ENCODE measurements at places on chromosomes 6 and 20.

- no peak for DNase-seq
Measured at GRCh38 chr6:157891544-157892362, 68.7 kb downstream of the SNX9 start.

DNA sequence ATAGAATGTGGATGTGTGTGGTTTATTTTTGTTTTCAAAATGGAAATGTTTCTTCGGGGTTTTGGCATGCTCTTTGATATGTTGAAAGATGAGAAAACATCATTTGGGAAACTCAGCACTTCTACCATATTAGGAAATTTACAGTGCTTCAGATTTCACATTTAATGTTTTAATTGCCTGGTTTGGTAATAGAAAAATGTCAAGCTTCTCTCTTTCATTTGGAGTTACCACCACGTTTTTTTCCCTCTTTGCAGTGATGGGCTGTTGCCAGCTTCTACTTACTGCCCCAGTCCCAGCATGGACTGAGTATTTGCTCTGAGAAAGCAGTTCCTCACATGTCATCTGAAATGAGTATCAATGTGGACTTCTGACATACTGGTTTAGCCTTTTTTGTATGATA is 267.7 kb downstream of the PRL start:
- DNase-seq = no peak

DNA sequence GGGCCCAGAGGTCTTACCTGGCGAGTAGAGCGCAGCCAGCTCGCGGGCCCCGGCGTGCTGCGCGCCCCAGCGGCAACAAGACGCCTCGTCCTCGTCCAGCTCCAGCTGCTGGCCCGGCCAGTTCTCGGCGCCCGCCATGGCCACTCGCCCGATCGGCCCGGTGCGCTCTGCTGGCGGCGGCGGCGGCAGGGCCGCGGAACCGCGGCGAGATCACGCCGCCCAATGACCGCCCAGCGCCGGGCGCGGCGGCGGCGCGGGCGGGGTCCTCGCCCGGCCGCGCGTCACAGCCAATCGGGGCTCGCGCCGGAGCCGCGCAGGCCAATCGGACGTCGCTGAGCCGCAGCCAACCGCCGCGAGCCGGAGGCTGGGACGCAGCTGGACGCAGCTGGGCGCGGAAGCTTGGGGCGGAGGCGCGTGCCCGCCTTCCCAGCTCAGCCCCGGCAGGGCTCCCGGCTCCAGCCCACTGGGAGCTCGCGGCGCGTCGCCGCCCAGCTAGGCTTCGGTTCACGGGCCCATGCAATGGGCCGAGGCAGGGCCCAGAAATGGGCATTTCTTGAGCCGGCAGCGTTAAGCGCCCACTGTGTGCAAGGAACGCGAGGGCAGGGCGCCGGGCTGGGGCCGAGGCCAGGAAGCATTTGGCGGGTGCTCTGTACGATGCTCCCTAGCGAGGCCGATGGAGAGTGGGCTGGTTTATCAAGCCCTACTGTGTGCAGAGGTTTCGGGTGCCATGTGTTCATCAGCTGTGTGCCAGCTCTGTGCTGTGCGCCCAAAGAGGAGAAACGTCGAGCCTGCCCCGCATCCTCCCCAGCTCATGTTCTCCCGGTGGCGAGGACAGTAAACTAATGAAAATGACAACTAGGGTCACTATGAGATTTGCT is at the start of gene PEDS1:
TSS of gene PEDS1 (minus strand) at position 224 of the 878 bp plus-strand sequence. CDS start at position 138, 86 bp downstream.
- DNase-seq = peak; percentile 98

- no peak for DNase-seq
Measured at GRCh38 chr6:85237478-85237877, 212.4 kb upstream of the NT5E start.

- no peak for DNase-seq
Measured at GRCh38 chr6:33905071-33905609, 101.3 kb upstream of the MLN start.

DNA sequence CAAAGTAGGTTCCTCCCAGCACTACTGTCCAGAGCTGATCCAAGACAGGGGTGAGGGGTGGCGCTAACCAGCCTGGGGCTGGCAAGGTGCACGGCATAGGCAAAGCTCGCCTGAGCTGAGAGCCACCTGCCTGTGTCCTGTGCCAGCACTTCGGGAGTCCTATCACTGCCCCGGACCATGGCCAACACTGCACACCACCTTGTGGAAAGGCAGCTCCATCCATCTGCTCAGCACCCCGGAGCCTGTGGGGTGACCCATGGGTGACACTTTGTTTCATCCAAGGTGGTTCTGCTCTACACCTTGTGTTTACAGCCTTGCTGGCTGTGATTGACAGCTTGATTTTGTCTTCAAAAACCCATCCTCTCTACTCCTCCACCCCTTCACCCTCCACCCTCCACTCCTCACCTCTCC is 32.9 kb upstream of the GATA5 start:
- DNase-seq = peak; percentile 61

- DNase-seq = peak; percentile 69
Measured at GRCh38 chr6:32118782-32119628, 9.0 kb downstream of the ATF6B start.

DNA sequence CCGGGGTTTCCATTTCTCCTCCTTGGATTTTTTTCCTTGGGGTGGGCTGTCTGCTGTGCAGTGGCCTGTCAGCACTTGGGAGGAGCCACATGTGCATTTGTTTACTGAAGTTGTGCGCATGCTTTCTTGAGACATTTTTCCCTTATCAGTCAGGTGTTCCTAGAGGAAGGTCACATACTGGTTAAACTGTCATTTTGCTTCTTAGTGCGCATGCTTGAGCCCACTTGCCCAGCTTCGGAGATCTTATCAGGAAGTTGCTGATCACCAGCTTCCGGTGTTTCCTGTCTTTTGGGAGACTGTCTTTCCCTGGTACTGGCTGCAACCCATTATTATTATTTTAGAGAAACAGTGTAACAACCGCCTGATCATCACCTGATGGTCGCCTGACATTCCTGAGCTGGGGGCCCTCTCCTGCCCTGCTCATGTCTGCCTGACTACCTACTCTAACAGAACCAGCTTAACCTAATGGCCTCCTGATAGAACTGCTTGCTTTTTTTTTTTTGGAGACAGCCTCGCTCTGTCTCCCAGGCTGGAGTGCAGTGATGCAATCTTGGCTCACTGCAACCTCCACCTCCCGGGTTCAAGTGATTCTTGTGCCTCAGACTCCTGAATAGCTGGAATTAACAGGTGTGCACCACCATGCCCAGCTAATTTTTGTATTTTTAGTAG is 378 bp upstream of the ERVFRD-1 start:
- DNase-seq = no peak

GRCh38 chr6:137589067-137589848 is 95.1 kb upstream of the OLIG3 start:
- peak; percentile 73 for DNase-seq

GRCh38 chr20:732727-733126 is 35.6 kb downstream of the SLC52A3 start:
- no peak for DNase-seq

DNA sequence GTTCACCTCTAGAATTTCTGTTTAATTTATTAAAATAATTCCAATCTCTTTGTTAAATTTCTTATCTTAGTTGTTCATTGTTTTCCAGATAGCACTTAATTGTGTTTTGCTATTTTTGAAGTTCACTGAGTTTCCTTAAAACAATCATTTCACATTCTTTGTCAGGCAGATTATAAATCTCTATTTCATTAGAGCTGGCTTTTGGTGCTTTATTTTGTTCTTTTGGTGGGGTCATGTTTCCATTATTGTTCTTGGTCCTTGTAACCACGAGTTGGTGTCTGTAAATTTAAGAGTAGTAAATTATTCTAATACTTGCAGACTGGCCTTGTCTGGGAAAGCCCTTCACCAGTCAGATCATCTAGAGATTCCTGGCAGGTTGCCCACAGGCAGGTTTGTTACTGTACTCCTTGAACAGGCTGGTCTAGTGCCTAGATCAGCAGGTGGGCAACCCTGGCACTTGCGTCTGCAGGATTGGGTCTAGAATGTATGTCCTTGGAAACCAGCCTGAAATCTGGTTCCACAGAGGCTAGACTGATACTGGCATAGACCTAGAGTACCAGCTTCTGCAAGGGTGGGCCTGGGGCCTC is 110.4 kb downstream of the ADGB start:
- DNase-seq = no peak

DNA sequence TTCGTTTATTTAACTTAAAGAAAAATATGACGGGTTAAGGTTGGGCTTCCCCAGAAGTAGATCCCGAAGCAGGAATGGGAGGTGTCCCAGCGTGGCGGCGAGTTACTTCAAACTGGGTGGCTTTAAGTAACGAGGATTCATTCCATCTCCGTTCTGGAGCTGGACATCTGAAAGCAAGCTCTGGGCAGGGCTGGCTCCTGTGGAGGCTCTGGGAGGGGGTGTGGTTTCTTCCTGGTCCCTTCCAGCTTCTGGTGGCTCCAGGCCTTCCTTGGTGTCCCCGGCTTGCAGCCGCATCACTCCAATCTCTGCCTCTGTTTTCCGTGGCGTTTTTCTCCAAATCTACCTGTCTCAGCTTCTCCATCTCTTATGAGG is 47.3 kb upstream of the BHLHE23 start:
- no peak for DNase-seq

DNA sequence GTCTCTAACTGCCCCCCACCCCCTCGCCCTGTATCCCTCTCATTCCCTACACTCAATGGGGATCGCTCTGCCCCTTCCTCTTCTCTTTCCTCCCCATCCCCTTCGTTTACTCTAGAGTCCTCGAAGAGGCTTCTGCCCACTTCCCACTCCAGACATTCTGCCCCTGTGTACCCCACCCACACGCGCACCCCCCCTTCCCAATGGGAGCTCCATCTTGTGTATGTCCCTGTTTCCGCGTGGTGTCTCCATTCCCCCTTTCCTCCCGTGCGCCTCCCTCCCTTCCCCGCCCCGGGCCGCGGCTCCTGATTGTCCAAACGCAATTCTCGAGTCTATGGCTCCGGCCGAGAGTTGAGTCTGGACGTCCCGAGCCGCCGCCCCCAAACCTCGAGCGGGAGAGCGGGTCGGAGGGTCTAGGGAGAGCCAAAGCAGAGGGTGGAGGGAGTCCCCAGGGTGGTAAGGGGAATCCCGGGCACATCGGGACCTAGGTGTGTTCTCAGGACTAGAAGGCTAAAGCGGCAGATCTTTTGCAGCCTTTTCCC is 679 bp upstream of the RING1 start:
- peak; percentile 25 for DNase-seq

DNA sequence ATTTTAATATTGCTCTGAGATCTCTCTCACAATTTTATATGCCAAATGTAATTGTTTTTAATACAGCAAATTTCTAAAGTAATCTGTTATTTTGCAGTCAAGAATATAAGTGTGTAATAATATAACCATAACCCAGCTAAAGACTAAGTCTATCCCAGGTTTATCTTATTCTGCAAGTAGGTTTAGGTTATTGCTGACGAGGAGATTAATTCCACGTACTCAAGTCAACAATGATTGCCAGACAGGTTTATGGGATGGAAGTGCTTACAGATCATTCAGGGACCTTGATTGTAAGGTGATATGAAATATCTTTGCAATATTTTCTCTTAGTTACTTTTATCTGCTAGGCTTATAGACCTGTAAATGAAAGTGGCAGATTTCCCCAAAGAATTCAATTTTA is 698.3 kb downstream of the HDGFL1 start:
- DNase-seq = no peak

DNA sequence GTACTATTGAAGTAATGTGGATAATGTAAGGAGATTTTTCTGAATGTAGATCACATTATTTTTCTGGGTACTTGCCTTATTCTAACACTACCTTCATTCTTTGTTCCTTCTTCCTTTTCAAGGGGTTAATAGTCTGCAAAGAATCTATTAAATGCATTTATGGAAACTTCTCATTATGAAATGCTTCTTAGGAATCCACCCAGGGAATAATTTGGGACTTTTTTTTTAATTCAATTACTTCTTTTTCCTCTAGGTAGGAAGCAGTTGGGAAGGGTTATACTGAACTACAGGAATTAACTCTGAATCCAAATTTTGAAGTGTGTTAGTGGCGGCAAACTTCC is 173.1 kb downstream of the FOXA2 start:
- DNase-seq = no peak

Data from A549 (cell line).